Smooth muscle cell of trachea (primary cell): ENCODE measurements at places on chromosomes 1 and 21. TPM values are rescaled to one million over a fixed set of nuclear protein-coding genes. Genes with fewer than 3 reads are reported as not detected.

The PRKAA2 gene
- 3.0 and 4.1 TPM in 2 replicates for total RNA-seq

The AMY1A gene
- total RNA-seq = not detected in 2 replicates

The HMGCS2 gene
- not detected in 2 replicates for total RNA-seq

The SMCP gene
- total RNA-seq = not detected in 2 replicates

The OR2T2 gene
- total RNA-seq = not detected in 2 replicates

The LCE6A gene
- not detected in 2 replicates for total RNA-seq

The OR2AK2 gene
- total RNA-seq = not detected in 2 replicates
